Kidney epithelial cell (primary cell): ENCODE measurements at places on chromosomes 5 and 9.

DNA sequence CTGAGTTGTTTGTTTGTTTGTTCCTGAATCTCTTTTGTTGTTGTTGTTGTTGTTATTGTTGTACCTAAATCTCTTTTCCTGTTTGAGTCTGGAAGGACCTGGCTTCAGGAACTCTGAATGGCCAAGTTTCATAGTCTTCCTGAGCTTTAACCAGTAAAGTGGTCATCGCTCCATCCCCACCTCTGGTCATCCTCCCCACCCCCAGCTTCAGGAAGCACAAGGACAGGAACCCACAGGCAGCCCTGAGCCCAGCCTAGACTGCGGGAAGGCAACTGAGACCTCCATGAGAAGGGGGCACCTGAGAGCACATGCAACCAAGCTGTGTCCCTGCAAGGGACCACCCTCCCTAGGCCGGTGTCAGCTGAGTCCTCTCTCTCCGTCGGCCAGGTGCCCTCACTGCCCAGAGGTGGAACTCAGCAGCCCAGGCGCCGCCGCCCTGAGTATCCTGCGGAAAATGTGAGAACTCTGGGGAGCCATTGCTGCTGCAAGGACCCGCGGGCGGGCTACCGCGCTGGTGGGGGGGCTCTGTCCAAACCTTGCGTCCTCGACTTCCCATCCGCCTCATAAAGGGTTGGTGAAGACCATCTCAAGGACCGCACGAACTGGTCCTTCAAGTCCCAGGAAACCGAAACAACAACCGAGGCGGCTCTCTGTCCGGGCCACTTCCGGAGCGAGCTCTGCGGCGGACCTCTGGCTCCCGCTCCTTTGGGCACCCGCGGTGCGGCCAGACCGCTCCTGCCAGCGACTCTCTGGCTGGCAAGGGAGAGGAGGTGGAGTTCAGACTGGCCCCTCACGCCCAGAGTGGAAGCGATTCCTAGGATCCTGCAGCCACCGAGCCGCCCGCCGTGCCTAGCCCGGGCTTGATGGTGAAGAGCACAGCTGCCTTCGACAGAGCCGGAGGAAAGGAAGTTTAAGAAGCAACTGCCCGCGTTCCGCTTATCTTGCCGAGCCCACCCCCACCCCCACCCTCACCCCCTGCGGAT, 4.2 kb downstream of the BARX1 start:
- no peak for DNase-seq

DNA sequence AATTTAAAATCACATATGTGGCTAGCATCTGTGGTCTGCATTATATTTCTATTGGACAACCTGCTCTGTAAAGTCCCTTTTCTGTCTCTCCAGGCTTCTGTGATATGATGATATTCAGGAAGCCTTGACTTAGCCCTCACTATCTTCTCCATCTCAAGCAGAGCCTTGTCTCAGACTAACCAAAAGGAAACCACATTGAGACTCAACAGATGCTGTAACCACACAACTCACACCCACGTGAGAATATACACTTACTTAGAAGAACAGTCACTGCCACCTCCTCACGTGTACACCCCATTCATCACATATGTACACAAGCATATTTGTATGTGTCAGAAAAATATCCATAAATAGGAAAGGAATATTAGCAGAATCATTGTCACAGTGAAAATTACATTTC, 33.6 kb downstream of the HTR4 start:
- DNase-seq = no peak

GRCh38 chr5:15983392-15983791, 196.2 kb downstream of the MARCHF11 start:
- no peak for DNase-seq

GRCh38 chr5:134648425-134649162, at the start of gene SEC24A:
Gene SEC24A, plus strand, starts transcription at chr5:134648785. Its CDS starts 292 bp downstream, at chr5:134649077.
- no peak for DNase-seq

DNA sequence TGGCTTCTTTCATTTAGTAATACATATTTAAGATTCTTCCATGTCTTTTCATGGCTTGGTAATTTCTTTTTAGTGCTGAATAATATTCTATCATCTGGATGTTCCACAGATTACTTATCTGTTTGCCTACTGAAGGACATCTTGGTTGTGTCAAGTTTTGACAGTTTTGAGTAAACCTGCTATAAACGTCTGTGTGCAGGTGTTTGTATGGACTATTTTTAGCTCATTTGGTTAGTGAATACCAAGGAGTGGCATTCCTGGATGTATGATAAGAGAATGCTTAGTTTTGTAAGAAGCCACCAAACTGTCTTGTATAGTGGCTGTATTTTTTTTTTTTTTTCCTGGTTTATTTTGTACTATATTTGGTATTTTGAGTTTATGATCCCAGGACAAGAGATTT, 38.4 kb downstream of the PRRC1 start:
- no peak for DNase-seq
